Umbilical cord (tissue), 2 donors: ENCODE measurements at places on chromosomes 2 and 18.

- DNase-seq, result peak; percentile 35
Measured at GRCh38 chr18:62450546-62451410, 72.0 kb upstream of the ZCCHC2 start.

DNA sequence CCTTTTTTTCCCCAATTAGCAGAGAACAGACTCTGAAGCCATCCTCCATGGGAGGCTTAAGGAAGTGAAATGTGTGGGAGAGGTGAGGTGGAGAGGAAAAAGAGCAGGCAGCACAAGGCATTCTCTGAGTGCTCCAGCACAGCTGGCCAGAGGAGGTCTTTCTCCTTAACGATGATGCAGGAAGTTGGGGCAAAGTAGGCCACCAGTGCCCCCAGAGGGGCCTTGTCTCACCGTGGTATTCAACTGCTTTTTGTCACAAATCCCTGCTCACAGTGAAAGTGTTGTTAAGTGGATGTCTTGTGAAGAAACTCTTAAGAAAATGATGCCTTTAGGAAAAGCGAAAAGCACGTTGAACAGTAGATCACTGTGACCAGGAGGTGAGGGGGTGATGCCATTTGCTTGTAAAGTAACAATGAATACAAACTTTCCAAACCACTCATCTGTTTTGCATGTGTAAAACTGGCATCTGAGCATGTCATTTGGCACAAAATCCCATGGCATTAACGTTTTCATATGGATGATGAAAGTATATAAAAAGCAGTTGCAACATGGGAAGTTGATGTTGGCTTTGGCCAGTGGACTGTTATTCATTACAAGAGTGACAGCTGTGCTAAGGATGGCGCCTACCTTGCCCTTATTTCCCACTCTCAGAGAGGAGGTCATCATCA lies 49.2 kb upstream of the CDC42EP3 start:
- no peak for DNase-seq

GRCh38 chr18:33826151-33826550 lies 248.1 kb downstream of the ASXL3 start:
- no peak for DNase-seq

- no peak for DNase-seq
Measured at GRCh38 chr2:230589025-230589424, 123.6 kb upstream of the CAB39 start.

DNA sequence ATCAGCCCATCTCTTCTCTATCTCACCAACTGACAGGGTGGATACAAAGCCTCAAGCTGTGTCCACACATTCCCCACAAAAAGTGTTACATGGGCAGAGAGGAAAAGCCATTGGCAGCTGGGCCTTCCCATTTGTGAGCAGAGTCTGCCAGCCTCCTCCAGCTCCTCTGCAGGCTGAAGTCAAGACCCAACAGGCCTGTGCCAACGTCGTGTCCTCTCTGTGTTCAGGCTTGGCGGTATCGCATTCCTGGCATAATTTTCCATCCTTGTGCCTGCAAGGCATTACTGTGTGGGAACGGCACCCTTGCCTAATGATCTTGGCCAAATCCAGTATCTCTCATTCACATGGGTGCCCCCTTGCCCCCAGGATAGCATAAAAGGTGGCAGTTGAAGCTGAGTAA lies 41.5 kb upstream of the APCDD1 start:
- no peak for DNase-seq

DNA sequence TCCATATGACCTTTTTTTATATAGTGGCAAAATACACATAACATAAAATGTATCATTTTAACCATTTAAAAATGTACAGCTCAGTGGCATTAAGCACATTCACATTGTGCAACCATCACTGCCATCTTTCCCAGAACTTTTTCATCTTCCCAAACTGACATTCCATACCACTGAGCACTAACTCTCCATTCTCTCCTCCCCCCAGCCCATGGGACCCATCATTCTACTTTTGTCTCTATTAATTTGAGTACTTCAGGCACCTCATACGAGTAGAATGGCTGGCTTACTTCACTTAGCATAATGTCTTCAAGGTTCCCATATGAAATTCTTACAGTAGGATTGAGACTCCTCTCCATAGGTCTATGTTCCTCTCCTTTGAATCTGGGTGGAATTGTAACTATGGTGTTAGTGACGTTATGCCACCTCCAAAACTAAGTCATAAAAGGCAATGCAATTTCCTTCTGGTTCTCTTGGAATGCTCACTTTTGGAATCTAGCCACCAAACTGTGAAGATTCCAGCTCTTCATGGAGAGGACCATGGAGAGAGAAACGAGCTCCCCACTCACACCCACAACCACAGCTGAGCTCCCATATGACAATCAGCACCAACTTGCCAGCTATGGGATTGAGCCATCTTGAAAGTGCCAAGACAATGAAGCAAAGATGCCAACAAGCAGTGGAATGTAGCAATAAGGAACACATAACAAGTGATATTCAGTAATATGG lies 9.8 kb upstream of the DNAJC27 start:
- peak; percentile 14 for DNase-seq

DNA sequence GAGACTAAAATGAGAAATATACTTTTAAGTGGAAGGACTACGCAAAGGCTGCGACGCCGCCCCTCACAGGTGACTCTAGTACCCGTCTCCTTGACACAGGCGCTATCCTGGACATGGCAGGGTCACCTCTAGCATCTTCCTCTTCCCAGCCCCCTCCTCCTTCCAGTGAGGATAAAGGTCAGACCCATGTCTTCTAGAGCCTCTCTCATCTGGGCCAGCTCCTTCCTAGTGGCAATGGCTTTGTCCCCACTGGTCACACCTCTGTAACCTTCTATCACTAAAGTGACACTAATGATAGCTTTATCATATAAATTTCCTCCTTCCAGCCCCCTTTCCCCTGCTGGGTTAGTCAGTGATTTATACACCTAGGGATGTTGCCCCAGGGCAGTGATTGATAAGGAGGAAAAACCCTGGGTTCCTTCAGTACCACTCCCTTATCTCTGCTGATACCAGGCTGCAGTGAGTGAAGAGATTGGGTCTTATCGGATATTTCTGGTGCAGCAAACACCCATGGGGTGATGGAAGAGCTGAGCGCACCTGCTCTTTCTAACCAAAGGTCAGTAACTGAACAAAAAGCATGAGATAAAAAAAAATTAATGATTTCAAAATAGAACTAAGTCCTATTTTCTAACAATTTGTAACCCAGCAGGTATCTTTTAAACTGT lies 62.0 kb upstream of the FZD5 start:
- no peak for DNase-seq

DNA sequence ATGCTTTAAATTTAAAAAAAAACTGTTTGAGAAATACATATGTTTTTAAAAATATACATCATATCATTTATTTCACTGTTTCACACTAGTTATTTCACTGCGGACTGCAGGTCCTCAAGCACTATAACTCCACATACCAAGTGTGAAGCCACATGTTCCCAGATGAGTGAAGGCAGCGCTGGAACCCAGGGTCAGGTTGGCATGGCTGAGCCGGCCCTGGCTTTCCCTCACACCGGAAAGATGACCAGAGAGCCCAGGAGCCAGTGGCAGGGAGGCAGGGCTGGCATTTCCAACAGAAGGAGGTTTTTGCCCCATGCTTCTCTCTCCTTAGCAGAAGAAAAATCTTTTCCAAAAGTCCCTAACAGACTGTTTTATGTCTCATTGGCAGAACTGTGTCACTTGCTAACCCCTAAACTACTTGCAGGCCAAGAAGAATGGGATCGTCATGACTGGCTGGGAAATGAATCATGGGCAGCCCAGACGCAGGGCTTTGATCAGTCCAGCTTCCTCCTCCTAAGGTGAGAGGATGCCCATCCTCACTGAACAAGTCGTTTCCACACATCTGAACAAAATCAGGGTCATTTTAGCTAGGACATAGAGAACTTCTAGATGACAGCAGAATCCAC lies 287.6 kb upstream of the HNRNPA3 start:
- no peak for DNase-seq

- DNase-seq, result no peak
Measured at GRCh38 chr2:36781907-36782720, 85.6 kb downstream of the VIT start.

GRCh38 chr2:132519566-132519965 lies 103.0 kb downstream of the GPR39 start:
- no peak for DNase-seq

DNA sequence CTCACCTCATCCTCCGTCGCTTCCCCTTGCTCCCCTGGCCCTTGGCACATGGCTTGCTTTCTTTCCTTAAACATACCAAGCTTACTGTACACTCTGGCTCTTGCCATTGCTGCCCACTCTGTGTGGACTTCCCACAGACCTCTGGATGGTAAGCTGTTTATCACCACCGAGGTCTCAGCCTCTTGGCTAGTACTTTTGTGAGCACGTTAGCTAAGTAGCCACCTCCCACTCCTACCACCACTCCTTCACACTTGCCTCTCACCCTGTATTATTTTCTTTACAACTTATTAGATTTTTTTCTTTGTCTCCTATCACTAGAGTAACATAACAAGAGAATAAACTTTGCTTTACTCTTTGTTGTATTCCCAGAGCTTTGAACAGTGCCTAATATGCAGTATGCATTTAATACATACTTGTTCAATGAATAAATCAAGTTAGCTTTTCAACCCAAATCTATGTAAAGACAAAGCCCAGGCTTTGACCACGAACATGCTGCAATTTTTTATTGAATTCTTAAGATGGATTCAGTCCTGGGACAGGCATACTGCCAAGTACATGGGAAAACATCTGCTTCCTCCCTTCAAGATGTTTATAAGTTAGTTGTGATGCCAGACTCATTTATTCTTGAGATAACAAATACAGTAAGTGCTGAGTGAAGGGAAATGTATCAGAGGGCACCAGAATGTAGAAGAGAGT lies 25.0 kb upstream of the MSGN1 start:
- peak; percentile 89 for DNase-seq

- DNase-seq, result no peak
Measured at GRCh38 chr2:7004636-7005035, 87.4 kb downstream of the RNF144A start.

GRCh38 chr18:68263481-68263880 lies 451.4 kb downstream of the TMX3 start:
- no peak for DNase-seq

DNA sequence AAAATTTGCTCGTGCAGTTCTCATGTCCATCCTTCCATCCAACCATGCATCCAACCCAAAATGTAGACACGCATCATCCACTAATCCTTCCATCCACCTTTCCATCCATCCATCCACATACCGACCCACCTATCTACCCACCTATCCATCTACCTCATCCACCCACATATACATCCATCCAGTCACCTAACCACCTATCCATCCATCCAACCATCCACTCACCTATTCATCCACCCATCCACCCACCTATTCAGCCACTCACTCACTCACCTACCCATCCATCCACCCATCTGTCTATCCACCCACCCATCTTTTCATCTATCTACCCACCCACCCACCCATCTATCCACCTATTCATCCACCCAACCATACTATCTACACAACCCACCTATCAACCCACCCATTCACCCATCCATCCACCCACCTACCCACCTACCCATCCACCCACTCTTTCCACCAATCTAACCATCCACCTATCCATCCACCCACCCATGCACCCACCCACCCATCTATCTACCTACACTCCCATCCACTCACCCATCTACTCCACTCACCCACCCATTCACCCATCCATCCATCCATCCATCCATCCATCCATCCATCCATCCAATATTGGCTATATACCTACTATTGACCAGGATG lies 94.3 kb downstream of the VAPA start:
- no peak for DNase-seq

- no peak for DNase-seq
Measured at GRCh38 chr2:73776381-73776780, 3.5 kb downstream of the DUSP11 start.
